T-helper 22 cell (primary cell): ENCODE measurements at places on chromosomes 16 and 17.
A peak's percentile ranks its signal among the peaks of the same experiment; 100 is the strongest.

GRCh38 chr16:50591800-50592771 is 43.9 kb downstream of the NKD1 start:
- DNase-seq = no peak

GRCh38 chr17:80119271-80119791 is 17.9 kb downstream of the GAA start:
- no peak for DNase-seq

GRCh38 chr17:61587807-61588660 is 3.0 kb downstream of the NACA2 start:
- DNase-seq = no peak

GRCh38 chr16:53937161-53937880 is 233.4 kb downstream of the FTO start:
- no peak for DNase-seq

- peak; percentile 57 for DNase-seq
Measured at GRCh38 chr17:77374170-77374936, 233.6 kb downstream of the SEC14L1 start.

GRCh38 chr17:2962729-2963128 is 100.7 kb downstream of the OR1D5 start:
- no peak for DNase-seq

GRCh38 chr17:81580481-81580880 is 28.3 kb upstream of the FAAP100 start:
- DNase-seq = no peak

DNA sequence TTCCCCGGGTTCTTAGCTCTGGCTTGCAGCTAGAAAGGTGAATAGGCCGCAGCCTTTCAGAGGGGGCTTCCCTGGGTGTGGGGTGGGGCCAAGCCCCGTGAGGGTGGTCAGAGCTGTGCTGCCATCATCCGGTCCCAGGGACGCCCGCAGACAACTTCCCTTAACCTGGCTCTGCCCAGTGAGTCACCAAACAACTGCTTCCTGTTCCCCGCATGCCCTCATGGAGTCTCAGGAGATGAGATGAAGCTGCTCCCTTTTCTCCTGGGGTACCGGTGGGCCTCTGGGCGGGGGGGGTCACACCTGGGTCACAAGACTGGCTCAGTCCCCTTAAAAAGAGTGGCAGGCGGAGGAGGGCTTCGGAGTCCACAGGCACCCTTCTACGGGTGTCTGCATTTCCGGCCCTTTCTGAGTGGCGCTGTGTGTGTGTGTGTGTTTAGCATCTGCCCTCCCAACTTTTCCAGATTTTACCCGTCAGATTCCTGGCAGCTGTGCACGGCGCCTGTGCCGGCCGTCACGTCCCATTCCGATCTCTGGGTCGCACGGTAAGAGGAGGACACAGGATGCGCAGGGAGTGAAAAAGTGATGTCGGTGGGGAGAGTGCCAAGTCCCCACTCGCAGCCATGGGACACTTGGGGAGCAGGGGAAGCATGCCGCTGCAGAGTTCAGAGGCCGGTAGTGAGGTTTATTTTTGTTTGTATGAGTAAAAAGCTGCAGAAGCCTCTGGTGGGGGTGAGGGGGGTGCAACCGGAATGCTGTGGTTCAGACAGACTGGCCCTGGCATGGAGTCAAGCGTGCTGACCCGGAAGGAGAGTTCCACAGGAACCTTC is 16.8 kb downstream of the HIC1 start:
- DNase-seq = no peak

- DNase-seq = no peak
Measured at GRCh38 chr16:17367923-17368322, 102.8 kb downstream of the XYLT1 start.

DNA sequence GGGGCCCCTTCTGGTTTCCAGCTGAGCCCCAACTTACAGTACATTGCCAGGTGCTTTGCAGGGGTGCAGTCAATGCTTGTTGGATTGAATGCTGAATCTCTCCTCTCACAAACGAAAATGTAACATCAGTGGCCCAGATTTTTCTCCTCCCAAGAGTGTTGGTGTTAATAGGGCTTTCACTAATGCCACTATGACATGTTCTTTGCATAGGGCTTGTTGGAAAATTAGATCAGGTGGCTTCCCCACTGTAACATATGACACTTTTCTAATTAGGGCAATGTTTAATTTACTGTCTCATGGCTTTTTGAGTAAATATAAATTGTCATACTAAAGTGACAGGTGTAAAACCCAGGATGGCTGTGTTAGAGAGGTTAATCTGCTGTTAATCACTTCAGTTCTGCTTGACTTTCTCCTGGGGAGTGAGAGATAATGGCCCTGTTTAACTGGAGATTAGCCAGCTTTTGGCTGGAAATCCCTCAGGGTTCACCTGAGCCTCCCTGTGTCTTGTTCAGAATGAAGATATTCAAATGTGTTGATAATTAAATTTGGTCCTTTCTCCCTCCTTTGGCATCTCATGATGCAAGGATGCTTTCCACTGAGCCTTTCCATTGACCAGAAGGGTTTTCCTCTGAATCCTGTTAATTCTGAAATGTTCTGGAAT is 502.3 kb downstream of the RBFOX1 start:
- no peak for DNase-seq

DNA sequence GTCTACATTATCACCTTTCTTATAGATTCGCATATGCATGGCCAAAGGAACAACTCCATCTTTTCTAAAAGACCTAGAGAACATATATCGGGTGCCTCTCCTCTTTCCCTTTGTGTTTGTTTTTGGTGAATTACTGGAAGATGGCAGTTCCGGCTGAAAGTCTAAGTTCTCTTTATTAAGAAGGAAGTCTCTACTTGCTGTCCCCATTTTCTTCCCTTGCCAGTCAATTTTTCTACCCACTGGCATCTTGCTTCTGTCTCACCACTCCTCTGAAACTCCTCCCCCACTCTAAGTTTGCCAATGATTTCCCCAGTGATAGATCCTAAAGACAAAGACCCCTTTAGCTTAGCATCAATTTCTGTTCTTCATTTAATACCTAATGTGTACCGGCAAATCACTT is 93.9 kb upstream of the CORO6 start:
- no peak for DNase-seq

DNA sequence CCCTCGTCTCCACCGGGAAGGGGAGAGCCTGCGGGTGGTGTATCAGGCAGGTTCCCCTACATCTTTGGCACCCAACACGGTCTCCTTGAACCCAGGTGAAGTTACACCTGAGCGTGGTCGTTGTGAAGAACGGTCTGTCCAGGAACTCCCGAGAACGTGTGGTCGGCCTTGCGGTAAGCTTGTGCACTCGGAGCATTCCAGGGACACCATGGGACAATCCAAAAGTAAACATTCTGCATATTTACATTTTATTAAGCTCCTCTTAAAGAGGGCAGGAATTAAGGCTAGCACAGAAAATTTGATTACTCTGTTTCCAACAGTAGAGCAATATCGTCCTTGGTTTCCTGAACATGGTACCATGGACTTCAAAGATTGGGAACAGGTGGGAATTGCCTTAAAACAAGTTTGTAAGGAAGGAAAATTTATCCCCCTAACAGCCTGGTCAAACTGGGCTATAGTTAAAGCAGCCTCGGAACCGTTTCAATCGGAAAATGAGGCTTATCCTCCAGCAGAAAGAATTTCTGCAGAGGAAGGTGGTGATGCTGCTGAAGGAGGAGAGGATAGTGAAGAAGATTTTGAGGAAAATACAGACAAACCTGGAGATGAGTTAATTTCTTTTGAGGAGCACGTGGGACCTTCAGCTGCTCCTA is 18.2 kb downstream of the ALOX15B start:
- no peak for DNase-seq

DNA sequence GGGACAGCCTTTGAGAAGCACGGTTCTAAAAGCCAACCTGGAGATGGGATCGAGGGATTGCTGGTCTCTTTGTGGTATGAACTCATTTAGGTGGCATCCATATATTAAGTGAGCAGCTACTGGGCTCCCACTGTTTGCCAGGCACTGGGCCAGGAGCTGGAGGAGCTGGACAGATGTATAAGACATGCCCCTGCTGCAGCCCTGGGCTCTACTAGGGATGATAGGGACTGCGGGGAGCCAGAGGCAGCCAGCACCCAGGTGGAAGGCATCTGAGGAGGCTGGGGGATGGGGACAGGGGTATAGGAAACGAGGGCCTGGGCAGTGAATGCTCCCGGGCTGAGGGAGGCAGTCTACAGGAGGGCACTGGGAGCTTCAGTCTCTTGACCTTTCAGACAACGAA is 53.0 kb upstream of the MEAK7 start:
- DNase-seq = no peak

DNA sequence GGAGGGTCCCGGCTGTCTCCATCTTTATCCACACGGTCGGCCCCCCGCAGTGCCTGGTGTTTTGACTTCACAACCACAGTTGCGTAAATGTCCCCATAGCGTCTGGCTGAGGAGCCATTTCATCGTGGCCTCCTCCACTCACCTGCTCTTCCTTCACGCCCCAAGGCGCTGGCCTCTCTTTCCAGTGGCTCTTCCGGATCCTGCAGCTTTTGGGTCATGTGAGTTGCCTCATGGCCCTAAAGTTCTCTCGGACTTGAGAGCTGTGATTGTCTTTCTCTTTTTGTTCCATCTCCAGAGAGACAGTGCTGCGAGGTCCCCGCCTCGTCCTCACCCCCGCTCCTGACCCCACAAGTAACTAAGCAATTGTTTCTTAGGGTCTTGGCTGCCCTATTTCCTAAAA is 22.7 kb downstream of the FLYWCH1 start:
- no peak for DNase-seq

DNA sequence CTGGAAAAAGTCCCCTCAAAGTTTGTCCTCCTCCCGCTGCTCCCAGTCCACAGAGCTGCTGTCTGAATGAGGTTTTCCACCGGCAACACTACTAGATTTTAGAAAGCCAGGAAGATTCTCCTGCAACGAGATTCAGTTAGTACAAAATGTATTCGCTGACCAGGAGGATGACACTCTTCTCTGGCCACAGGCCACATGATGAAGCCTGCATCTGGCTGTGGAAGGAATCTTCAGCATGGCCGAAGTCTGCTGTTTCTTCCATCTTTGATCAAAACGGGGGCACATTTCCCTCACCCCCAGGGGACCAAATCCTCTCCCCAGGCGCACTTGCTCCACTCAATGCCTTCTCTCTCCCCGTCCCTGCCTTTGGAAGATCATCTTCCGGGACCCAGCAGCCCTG is 215.8 kb upstream of the NLRP1 start:
- DNase-seq = no peak

DNA sequence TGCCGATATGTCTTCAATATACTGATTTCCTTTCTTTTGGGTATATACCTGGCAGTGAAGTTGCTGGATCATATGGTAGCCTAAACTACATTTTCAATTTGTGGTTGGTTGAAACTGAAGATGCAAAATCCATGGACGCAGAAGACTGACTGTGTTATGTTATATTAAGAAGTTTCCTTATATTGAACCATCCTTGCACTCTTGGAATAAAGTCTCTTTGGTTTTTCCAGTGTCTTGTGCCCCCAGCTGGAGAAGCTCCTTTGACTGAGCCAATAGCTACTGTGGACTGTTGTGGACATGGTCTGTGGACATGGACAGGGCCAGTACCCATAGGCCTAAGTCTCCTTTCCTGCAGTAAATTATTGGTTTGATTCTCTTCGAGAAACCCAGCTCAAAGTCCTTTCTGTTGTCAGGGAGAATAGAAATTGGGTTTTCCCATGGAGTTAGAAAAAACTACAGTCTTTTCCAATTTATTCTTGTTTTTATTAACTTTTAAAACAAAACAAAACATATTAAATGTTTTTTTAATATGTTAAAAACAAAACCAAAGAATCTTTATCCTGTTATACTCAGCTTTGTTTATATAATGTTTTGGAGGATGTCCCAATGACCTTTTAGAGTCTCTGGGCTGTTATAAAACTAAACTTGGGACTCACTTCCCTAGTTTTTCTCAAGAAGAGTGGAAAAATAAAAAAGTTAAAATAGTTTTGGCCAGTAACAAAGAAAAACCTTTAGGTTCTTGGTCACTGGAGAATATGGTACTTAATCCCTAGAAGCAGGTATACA is 15.2 kb upstream of the IL34 start:
- no peak for DNase-seq

GRCh38 chr17:15452746-15453145 is 14.7 kb downstream of the CDRT4 start:
- no peak for DNase-seq

GRCh38 chr16:65105171-65105570 is 16.7 kb downstream of the CDH11 start:
- DNase-seq = no peak

DNA sequence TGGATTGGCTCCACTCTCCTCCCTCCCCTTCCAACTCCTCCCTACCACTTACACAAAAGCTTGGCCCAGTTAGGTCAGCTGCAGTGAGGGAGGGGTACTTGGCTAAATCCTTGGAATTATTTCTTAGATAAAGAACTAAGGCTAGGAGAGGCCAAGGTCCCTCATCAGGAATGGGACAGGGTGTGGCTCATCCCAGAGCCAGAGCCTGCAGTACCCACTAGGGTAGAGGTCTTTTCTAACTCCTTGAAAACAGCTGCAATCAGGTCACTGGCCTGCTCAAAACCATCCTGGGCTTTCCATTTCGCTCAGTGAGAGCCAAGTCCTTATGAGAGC is 1.9 kb upstream of the SLC46A1 start:
- DNase-seq = no peak

DNA sequence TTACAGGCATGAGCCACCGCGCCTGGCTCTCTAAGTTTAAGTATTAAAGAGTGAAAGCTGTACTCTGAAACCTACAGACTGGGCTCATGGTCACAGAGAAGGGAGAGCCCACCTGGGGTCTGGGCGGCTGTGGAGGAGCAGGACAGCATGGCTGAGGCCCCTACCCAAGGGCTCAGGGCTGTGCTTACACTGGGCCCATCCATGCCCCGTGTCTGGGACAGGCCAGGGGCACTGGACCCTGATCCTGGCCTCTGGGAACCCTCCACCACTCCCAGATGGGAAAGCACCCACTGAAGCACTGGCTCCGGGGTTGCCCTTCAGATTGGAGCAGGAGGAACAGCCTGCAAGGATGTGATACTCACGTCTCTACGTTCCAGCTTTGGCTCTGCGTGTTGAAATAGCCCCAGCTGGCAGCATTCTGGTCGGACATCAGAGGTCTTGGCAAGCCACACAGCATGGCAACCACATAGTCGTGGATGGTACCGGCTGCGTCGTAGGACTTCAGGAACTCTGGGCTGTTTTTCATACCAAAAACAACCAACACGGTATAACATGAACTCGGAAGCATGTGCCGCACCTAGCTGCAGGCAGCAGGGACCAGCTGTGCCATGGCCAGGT is 13.0 kb downstream of the SHPK start:
- no peak for DNase-seq

DNA sequence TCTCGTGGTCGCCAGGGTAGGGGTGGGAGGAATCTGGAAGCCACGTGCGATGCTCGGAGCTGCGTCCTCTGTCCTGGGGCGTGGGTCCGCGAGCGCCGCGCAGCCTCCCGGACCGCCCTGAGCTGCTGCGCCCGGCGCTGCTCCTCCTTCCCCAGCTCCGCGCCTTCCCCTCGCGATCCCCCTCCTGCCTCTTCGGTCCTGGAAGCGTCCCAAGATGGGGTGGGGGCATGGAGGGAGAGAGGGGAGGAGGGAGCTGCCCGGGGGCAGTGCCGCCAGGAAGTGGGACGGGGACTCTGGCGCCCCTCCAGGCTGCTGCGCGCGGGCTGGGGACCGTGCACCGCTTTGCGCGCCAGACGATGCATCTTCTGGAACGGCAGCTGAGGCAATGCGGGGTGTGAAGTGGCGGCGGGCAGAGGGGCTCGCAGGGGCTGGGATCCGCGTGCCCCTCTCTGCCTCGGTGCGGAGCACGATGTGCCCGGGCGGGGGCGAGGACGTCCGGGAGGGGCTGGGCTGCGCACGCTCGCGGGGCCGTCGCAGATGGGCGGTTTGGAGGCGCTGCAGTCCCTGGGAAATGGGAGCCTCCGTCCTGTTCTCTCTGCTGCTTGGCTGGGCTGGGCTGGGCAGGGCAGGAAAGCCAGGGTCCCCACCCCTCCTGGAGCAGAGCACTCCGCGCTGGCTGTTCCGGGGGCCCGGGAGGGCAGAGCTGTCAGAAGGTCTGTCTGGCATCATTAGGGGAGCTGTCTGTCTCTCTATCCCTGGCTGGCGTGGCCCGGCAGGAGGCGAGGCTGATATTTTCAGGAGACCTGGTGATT is 388.0 kb downstream of the SEC14L1 start:
- DNase-seq = no peak
